ENCODE measurements at places on chromosomes 16 and 17. TPM values are rescaled to one million over a fixed set of nuclear protein-coding genes. Genes with fewer than 3 reads are reported as not detected.

Gene REXO5
- total RNA-seq, result 0.78 TPM

DNA sequence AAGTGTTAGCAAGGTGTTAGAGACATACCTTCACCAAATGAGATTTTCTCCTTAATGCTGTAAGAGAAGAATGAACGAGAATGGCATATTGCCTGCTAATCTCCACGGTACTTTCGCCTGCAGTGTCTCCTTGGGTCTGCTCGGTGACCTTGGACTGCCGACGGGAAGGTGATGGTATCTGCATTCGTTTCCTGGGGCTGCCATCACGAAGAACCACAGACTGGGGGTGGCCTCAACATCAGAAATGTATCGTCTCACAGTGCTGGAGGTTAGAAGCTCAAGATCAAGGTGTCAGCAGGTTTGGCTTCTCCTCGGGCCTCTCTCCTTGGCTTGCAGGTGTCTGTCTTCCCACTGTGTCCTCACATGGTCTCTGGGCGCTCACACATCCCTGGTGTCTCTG, 86.3 kb upstream of the TNRC6C start:
- no peak for DNase-seq

- no peak for DNase-seq
Observed at GRCh38 chr17:80171681-80172080, 1.9 kb downstream of the CARD14 start.

Gene CTRB2
- total RNA-seq, result not detected

DNA sequence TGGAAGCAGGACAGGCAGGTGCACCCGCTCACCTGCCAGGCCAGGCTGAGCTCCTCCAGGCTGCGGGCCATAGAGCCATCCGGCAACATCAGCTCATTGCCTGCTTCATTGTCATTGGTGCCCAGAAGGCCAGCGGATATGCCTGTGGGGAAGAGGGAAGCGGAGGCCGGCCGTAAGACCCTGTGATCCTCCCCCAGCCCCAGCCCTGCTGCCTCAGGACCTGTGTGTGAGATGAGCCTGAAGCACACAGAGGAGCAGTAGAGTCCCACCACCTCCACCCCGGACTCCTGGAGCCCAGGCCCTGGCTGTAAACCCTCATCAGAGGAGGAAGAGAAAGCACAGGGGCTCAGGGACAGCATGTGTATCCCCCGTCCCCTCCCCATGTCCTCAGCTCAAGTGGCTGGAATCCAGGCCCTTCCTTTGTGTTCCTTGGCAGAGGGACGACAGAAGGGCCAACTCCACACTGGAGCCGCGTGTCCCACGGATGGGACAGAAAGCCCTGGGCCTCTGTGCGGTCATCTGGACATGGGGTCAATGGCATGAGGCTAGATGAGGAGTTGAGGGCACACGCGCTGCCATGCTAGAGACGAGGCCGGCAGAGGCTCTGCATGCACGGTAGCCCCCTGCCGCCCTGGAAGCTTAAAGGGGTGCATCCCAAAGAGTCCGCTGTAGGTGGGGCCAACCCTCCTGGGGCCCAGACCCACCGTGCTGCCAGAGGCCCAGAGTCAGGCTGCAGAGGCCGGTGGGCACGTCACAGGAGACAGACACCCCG, 39.1 kb downstream of the RMI2 start:
- DNase-seq, result no peak

Gene CDRT15L2
- not detected for total RNA-seq

Gene TP53TG3F
- not detected for total RNA-seq

- no peak for DNase-seq
Observed at GRCh38 chr16:72467157-72467759, 295.3 kb upstream of the PMFBP1 start.

Gene PRCD
- 6.6 TPM for total RNA-seq

Gene RNF222
- not detected for total RNA-seq

GRCh38 chr17:32609884-32610650, 123.3 kb downstream of the CDK5R1 start:
- no peak for DNase-seq

DNA sequence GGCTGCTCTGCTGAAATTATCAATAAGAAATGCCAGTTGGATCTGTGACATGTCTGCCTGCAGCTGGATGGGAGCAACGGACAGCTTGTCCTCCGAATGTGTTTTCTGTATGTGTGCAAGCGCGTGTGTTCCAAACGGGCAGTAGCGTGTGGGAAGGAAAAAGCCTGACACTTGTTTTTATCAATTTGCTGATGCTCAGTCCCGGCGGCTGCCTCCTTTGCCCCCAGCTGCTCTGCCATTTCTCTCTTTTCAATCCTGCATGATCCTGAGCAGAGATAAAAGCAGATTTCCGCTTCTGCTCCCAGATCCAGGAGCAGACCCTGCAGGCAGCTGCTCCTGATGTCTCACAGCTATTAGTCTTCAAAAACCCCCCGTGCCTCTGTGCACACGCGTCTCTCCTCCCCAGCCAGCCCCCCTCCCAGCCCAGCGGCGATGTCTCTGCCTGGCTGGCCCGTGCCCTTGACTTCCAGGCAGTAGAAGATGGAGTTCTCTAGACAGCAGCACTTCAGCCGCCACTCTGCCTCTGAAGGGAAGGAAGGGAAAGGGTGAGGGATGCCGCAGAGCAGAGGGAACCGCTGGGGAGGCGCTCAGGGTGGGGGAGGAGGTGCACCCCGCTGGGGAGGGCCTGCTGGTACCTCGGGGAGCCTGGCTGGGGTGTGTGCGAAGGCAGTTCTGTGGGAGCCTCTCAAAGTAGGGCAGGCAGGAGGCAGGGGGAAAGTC, 4.1 kb downstream of the PRCD start:
- DNase-seq, result no peak

DNA sequence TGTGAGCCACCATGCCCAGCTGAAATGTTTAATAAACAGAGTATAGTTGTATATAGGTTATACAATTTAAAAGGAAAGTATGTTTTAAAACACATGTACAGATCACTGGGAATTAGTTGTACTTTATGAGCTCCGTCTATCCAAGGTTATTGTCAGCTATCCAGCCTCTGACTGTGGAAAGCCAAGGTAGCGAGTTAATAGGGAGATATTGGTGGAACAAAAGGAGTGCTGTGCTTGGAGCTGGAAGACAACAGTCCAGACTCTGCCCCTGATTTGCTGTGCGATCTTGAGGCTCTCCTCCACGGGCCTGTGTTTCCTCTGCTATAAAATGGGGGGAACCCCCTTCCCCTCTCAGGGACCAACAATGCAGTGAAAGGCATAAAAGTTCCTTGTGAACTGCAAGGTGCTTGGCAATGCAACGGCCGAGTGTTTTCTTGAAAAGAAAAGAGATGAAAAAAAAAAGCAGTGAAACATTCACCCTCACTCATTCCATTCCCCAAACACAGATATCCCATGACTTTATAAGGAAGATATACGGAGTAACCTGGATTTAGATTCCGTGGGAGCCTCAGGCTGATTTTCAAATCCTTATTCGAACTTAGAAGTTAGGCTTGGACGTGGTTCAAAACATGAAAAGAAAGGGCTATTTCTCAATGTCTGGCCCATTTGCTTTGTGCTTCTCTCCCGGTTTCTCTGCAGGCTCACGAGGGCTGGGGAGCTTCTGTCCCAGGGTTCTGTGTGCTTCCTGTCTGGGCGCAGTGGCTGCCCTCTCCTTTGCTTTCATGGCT, 34.1 kb downstream of the CUEDC1 start:
- DNase-seq, result peak; percentile 41
